Stimulated activated CD4-positive, alpha-beta T cell treated with anti-CD3 and anti-CD28 coated beads, Interleukin-1b, Interleukin-23, amount 100 ng/mL, for 4 hours (primary cell): ENCODE measurements at places on chromosomes 1 and 21.

GRCh38 chr1:71463144-71463543, 382.3 kb upstream of the ZRANB2 start:
- DNase-seq, result no peak

- DNase-seq, result no peak
Observed at GRCh38 chr1:157512036-157512969, 40.0 kb downstream of the FCRL5 start.

DNA sequence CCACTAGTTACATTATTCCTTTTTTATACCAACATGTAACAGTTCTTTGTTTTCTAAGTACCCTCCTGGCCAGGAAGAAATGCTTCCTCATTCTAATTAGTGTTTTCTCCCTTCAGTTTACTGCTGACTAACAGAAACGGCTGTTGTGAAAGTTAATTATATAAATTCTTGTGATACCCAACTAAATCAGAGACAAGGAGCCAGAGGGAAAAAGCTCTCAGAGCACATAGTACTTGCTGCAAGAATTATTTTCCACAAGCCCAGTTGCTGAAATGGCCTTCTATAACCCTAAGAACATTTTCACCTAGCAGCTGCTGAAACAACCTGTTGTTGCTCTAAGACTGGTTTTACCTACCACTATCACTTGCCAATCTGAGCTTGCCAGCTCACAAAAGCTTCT, 82.4 kb downstream of the FAF1 start:
- DNase-seq, result no peak

- DNase-seq, result no peak
Observed at GRCh38 chr1:162857850-162858249, 3.1 kb downstream of the CCDC190 start.

GRCh38 chr1:155071701-155072100, 6.9 kb upstream of the EFNA3 start:
- DNase-seq, result no peak

- DNase-seq, result no peak
Observed at GRCh38 chr21:42304556-42305454, 10.4 kb downstream of the TFF3 start.

DNA sequence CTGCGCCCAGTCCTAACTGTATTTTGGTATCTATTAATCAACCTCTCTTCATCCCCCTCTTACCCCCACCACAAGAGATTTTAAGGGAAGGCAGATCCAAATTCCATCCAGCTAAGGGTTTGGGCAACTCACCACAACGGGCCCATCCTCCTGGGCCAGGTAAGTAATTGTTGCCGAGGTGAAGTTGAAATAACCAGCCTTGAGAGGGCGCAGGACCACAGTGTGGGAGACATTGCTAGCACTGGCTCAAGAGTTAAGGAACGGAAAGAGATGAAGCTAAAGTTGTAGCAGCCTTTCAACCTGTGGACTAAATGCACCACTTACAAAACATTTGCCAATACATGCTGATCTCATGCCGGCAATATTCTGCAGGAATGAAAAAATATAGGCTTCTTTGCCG, 5.9 kb downstream of the SSR2 start:
- DNase-seq, result no peak

DNA sequence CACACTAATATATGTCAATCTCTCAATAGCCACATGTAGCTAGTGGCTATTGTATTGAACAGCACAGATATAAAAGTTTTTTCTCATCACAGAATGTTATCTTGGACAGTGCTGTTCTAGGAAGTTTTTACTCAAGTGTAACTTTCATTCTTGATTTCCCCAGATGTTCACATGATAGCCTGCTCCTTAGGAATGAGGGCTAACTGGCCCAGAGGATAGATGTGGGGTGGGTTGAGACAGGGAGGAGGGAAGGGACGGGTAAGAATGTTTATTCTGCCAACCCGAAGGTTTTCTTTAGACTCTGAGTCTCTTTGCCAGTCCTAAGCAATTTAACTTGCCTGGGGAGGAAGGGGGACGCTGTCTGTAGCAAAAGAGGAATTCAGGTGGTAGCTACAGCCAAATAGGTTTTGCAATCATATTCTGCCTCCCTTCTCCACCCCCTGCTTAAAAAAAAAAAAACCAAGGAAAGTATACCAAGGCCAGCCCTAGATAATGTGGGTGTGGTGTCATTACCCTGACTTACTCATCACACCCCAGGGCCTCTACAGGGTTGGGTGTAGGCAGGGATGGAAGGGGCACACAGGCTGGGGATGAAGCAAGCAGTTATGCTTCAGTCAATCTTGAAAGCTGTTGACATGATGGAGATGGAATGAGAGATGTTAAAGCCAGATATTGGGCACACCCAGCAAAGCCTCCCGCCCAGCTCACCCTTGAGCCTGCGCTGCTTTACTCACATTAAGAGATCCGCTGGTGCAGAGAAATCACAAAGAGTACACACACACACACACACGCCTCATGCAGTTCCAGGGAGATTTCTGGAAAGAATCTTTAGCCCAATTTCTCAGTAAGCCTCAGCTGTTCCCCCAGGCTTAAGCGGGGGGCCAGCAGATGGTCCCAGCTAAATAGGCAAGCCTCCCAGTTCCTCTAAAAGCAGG, 59.9 kb downstream of the PLXNA2 start:
- DNase-seq, result no peak

GRCh38 chr1:225754940-225755641, 22.5 kb upstream of the SRP9 start:
- DNase-seq, result no peak

- DNase-seq, result no peak
Observed at GRCh38 chr1:31522556-31522845, 53.8 kb upstream of the TINAGL1 start.

DNA sequence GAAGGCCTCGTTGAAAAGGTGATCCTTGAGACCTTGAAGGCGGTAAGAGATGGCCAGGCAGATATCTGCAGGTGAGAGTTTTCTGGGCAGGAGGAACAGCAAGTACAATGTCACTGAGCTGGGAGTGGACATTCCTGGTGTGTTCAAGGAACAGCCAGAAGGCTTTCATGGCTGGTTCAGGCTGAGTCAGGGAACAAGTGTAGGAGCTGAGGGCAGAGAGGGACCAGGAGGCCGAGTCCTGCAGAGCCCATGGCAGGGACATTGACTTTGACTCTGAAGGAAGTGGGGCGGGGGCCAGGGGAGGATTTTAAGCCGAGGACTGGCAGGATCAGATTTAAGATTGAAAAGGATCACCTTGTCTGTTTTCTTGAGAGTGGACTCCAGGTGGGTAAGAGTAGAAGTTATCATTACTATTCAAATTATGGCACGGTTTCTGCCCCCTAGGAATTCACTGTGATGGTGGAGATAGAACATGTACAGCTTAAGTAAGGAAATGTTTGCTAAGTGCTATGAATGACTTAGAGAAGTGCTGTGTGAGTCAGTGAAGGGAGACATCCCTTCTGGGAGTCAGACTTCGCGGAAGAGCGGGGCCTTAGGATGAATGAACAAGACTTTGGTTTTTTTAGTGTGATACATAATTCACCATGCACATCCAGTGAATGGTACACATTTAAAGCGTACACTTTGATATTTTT, 202.3 kb downstream of the KIF26B start:
- DNase-seq, result no peak

DNA sequence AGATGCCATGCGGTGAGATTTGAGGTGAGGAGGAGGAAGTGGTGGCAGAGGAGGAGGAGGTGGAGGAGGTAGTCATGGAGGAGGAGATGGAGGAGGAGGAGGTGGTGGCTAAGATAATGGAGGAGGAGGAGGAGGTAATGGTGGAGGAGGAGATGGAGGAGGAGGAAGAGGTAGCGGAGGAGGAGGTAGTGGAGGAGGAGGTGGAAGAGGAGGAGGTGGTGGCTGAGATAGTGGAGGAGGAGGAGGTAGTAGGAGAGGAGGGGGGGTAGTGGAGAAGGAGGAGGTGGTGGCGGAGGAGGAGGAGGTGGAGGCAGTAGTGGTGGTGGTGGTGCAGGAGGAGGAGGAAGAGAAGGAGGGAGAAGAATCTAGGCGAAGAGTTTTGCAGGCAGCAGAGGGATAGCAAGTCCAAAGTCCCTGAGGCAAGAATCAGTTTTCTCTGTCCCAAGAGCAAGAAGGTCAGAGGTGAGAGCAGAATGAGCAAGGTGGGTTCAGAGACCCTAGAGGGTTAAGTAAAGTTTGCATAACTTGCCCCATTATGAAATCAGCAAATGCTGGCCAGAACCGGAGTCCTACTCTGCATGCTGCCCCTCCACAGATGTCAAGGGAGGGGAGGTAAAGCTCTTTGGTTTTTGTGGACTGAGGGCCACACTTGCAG, 38.9 kb upstream of the GNPAT start:
- no peak for DNase-seq

DNA sequence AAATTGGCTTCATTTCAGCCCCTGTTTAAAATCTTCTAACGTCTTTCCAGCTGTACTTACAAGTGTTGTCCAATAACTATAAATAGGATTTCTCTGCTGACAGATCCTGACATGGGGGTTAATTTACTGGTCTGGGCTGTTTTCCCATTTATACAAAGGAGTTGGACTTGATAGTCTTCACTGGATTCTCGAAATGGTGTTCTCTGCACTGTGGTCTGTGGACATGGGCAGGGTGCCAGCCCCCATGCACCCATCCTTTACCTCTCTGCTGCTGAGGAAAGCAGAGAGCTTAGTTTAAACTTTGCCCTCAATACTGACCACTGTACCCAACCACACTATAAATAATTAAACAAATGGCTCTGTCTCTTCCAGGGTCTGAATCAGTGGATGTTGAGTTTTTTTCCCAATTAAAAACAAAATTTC, 5.2 kb downstream of the DIO1 start:
- DNase-seq, result no peak

DNA sequence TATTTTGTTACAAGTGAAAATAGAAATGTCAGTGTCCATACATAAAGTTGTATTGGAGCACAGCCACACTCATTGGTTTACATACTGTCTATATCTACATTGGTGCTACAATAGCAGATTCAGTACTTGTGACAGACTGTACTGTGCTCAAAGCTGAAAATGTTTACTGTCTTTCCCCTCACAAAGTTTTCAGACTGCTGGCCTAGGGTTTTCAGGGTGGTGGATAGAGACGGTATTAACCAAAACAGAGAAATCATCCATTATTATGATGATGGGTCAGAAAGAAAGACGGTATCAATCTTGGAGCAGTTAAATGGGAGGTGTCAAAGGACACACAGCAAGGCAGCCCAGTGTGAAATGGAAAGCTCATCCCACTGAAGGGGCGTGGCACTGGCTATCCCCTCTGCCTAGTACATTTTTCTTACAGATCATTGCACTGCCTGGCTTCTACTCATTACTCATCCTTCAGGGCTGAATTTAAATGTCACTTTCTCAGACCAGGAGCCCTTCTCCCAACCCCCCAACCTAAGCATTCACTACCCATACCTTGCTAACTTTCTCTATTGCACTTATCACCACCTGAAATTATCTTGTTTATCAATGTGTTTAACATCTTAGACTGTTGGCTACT, 10.2 kb downstream of the JAK1 start:
- no peak for DNase-seq

DNA sequence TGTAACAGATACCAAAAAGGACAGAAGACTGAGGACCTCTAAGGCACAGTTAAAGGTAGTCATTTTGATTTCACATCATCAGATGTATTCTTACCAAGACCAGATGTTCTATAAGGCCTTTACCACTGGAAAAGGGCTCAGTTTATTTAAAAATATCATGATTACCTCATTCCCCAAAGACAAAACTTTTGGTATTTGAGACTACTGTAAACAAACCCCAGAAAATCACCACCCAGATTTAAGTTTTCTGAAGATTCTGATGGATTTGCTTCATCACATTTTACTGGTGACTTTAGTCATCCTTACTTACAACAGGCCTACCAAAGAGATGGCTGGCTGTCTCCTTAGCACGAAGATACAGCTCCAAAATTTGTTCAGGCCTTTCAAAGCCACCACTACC, 8.3 kb downstream of the ENAH start:
- no peak for DNase-seq

- no peak for DNase-seq
Observed at GRCh38 chr21:34965200-34966174, 83.6 kb downstream of the RUNX1 start.

DNA sequence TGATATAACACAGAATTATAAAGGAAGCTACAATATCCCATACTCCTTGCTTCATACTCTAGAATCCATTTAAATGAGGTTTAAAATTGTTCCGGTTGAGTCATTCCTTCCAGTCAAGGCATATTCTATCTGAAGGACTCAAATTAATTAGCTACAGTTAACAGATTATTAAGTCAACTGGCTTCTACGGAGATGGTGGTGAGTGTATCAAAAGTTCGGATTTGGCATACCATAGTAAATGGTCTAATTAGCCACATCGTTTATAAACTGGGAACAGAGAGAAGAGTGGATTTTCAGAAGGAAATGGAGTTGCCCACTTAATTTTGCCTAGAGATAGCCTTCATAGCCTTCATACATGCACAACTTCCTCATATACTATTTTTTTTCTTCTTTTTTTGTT, 1095.3 kb downstream of the TTLL7 start:
- DNase-seq, result no peak

GRCh38 chr21:19553919-19554615, 1150.5 kb upstream of the TMPRSS15 start:
- no peak for DNase-seq

DNA sequence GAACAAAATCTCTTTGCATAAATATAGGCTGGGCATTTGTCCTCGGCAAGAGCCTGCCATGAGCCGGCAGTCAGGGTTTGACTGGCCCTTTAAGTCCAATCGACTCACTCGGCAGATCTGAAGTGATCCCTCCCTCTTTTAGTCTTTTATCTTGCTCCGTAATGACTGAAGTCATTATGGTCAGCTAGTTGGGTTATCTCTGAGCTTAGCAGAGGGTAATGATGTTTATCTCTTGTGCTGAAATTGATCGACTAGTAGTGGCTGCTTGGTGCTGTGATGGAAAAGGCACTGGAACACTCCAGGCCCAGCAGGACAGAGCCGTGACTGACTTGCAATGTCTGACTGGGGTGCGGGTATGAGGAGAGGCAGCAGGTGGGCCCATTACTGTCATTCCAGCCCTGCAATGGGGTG, 468 bp upstream of the ABCA4 start:
- no peak for DNase-seq

DNA sequence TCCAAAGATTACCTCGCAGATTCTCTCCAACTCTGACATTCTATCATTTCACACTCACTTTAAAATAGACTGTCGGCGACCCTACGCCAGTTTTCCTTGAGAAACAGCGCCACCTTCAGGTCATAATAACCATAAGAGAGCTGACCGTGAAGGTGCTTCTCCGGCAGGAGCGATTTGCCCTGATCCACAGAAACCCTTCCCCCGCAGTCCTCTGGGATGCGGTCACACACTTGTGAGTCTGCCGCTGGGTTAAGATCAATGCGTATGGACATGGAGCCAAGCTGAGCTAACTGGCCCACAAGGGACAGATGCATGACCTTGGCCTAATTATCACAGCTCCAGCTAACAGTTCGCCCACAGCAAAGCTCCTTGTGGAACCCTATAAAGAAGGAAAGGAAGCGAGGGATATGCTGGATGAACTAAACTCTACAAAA, 32.8 kb upstream of the IFNAR2 start:
- DNase-seq, result peak; percentile 24

DNA sequence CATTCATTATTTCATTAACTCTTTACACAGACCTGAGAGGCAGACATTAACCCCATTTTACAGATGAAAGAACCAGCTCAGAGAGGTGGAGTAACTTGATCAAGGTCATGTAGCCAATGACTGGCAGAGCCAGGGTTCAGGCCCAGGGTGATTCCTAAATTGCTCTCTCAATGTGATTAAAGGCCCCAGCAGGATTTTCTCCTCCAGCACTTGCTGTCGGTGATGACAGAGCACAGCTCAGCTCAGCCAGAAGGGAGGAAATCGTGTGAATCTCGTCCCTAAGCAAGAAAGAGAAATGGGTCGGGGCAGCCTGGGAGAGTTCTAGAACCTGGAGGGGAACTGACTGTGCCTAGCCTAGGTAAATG, 19.5 kb upstream of the RNF19B start:
- DNase-seq, result no peak

GRCh38 chr1:153353226-153353947, 4.3 kb upstream of the S100A9 start:
- DNase-seq, result no peak
